Pancreas (tissue), 10 donors: ENCODE measurements at places on chromosomes 7 and 10.

- no peaks in the 10 kb centered on the region for H3K4me1 ChIP-seq
- no peak overlapping the region for H3K4me3 ChIP-seq
- DNase-seq = no peak
- no peak overlapping the region for H3K27ac ChIP-seq
Measured at GRCh38 chr7:23350466-23350865, 51.3 kb downstream of the MALSU1 start.

GRCh38 chr7:139095194-139095659 lies 14.3 kb downstream of the ZC3HAV1 start:
- H3K4me3 ChIP-seq = no peak overlapping the region
- no peaks in the 10 kb centered on the region for H3K27me3 ChIP-seq
- H3K36me3 ChIP-seq = no peaks in the 10 kb centered on the region
- DNase-seq = no peak
- H3K27ac ChIP-seq = no peak overlapping the region

GRCh38 chr10:103765168-103765567 lies 90.2 kb downstream of the SH3PXD2A start:
- H3K36me3 ChIP-seq = no peaks in the 10 kb centered on the region
- H3K4me1 ChIP-seq = peaks cover 8% of the 10 kb centered on the region
- H3K27me3 ChIP-seq = no peaks in the 10 kb centered on the region
- H3K4me3 ChIP-seq = no peak overlapping the region
- DNase-seq = no peak

DNA sequence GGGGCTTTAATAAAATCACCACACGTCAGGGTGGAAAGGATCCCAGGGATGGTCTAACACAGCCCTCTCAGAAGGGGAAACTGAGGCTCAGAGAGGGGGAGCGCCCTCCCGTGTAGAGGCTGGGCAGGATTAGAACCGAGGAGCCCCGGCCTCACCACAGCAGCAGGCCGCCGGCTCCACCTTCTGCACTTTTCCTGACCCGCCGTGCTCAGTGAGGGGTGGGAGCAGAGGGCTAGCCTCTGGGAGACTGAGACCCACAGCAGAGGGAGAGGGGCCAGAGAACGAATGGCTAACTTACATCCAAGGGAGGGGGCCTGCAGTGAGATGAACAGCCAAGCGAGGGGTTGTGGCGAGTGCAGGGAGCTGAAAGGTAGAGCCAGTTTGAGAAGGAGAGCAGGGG lies 79.5 kb downstream of the COL13A1 start:
- no peak for DNase-seq
- H3K4me3 ChIP-seq = no peak overlapping the region
- no peaks in the 10 kb centered on the region for H3K4me1 ChIP-seq

DNA sequence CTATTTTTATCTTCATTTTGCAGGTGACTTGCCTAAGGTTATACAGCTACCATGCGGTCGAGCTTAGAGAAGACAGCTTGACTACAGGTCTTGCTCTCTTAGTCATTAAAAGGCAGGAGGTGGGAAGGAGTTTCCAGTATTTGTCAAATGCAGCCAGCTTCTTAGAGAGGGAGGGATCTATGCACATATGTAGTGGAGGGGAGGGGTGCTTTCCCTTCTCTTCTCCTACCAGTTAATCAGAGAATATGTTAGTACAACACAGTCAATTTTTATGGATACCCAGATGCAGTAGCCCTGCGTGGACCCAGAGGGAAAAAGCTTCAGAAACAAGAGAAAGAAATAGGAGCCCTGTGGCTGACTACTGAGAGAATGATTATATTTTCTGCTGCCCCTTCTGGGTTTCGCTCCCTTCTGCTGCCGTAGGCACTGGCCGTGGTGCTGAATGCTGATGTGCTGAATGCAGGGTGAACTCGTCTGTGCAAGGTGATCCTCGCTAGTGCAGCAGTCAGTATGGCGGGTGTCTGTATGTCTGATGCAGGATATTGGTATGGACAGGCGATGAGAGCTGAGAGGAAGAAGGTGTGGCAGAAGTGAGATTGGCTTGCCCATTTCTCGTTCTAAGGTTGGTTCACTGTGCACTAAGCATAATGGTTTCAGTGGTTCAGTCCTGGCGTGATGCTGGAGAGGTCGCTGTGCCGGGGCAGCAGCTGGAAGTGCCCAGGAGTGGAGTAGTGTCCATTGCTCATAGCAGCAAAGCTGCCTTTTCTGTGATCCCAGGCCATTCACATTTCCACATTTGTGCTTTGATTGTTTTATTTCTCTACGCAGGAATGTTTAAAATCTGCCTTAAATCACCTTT lies 189.2 kb upstream of the PODXL start:
- H3K36me3 ChIP-seq = no peaks in the 10 kb centered on the region
- no peaks in the 10 kb centered on the region for H3K27me3 ChIP-seq
- H3K4me1 ChIP-seq = no peaks in the 10 kb centered on the region
- no peak overlapping the region for H3K27ac ChIP-seq
- DNase-seq = peak; percentile 23
- H3K4me3 ChIP-seq = no peak overlapping the region

DNA sequence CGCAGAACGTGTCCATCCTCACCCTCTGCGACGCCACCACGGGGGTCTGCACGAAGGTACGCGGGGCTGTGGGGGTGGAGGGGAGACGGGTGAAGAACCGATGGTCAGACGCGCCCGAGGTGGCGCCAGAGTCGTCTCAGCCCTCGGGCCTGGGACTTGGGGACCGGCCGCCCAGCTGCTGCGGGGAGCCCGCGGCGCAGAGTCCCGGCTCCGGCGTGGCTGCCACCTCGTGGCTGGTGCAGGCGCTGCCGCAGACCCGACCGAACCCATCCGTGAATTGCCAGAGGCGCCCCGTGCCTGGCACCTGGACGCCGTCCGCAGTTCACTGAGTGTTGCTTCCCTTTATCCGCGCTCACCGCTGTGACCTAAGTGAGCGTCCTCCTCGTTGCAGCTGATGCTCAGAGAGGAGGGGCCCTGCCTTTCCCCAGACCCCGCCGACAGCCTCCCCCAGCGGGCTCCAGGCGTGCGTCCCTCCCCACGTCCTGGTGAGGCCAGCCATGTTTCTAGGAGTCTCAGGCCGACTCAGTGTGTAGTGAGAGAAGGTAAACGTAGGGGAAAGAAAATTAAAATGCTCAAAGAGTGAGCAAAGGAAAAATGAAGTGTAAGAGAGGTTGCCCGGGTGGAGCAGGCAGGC lies 208.7 kb downstream of the PAXIP1 start:
- H3K27me3 ChIP-seq = no peaks in the 10 kb centered on the region
- DNase-seq = no peak
- H3K4me1 ChIP-seq = no peaks in the 10 kb centered on the region
- no peaks in the 10 kb centered on the region for H3K36me3 ChIP-seq
- H3K27ac ChIP-seq = no peak overlapping the region

DNA sequence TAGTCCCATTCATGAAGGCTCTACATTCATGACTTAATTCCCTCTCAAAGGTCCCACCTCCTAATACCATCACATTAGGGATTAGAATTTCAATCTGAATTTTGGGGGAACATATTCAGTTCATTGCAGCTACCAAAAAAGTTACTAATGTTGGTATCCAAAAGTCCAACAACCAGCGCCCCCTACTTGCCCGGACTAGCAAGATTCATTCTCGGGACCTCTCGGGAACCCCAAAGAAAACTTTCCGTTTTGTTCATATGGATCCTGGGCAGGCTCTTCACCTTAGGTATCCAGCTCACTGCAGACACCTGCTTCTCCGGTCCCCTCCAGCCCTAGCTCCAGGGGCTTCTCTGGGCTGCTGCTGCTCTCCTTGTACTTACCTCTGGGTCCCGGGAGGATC lies 8.9 kb upstream of the GRK5 start:
- no peak overlapping the region for H3K4me3 ChIP-seq
- H3K27me3 ChIP-seq = no peaks in the 10 kb centered on the region
- H3K4me1 ChIP-seq = no peaks in the 10 kb centered on the region
- H3K36me3 ChIP-seq = no peaks in the 10 kb centered on the region
- H3K27ac ChIP-seq = no peak overlapping the region
- no peak for DNase-seq

- no peak overlapping the region for H3K27ac ChIP-seq
- H3K4me1 ChIP-seq = no peaks in the 10 kb centered on the region
- no peak overlapping the region for H3K4me3 ChIP-seq
- no peaks in the 10 kb centered on the region for H3K27me3 ChIP-seq
Measured at GRCh38 chr7:105413887-105414437, 25.2 kb upstream of the SRPK2 start.

GRCh38 chr7:105118612-105119600 lies 104.9 kb downstream of the KMT2E start:
- no peak overlapping the region for H3K4me3 ChIP-seq
- H3K36me3 ChIP-seq = peaks cover 3% of the 10 kb centered on the region
- peaks cover 5% of the 10 kb centered on the region for H3K4me1 ChIP-seq
- no peak for DNase-seq
- no peaks in the 10 kb centered on the region for H3K27me3 ChIP-seq

DNA sequence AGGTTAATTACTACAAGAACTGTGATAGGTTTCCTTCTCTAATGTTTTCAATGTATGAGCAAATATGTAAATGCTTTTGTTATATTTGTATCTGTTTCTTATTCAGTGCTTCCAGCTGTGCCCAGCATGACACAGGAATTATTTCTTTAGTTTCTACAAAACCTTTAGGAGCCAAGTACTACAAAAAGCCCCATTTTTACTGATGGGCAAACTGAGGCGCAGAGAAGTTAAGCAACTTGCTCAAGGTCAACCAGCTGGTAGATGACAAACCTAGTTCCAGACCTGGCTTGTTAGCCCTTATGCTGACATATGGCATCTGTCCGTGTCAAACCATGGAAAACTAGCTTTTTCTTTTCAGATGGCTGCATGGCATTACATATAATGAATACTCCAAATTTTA lies 134.6 kb downstream of the JAZF1 start:
- DNase-seq = no peak
- no peaks in the 10 kb centered on the region for H3K27me3 ChIP-seq
- H3K27ac ChIP-seq = no peak overlapping the region
- H3K4me3 ChIP-seq = no peak overlapping the region
- H3K4me1 ChIP-seq = no peaks in the 10 kb centered on the region

GRCh38 chr7:31466036-31466435 lies 47.9 kb upstream of the ITPRID1 start:
- no peak overlapping the region for H3K4me3 ChIP-seq
- no peak for DNase-seq
- H3K27me3 ChIP-seq = no peaks in the 10 kb centered on the region
- no peak overlapping the region for H3K27ac ChIP-seq
- H3K36me3 ChIP-seq = no peaks in the 10 kb centered on the region

DNA sequence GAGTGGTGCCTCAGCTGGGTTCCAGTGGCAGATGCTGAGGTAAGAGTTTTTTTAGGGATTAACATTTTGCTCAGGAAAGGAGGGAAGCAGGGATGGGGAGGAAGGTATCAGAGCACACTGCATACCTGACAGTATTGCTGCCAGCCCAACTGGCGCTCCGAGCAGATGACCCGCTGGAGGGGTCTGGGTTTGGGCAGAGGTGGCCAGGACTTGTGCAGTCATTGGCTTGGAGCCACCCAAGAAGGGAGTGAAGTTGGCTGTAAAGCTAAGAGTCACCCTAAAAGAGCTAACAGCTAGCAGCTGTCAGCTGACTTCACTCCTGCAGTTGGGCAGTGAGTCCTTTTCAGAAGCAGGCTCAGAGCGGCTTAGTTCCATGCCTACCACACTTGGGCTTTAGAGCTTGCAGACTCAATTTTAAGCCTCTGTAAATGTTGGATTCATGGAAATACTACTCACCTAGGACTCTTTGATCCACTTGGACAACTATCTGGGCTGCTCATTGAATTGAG lies 5.8 kb upstream of the ARHGAP22 start:
- no peaks in the 10 kb centered on the region for H3K4me1 ChIP-seq
- DNase-seq = no peak
- no peak overlapping the region for H3K4me3 ChIP-seq
- H3K27ac ChIP-seq = no peak overlapping the region

GRCh38 chr10:127423218-127423915 lies 125.7 kb upstream of the NPS start:
- DNase-seq = no peak
- H3K27me3 ChIP-seq = no peaks in the 10 kb centered on the region
- H3K27ac ChIP-seq = no peak overlapping the region
- H3K4me1 ChIP-seq = no peaks in the 10 kb centered on the region
- peaks cover 9% of the 10 kb centered on the region for H3K36me3 ChIP-seq
- H3K4me3 ChIP-seq = no peak overlapping the region

- no peak overlapping the region for H3K27ac ChIP-seq
- H3K27me3 ChIP-seq = no peaks in the 10 kb centered on the region
Measured at GRCh38 chr7:48173756-48174382, 2.6 kb downstream of the ABCA13 start.

DNA sequence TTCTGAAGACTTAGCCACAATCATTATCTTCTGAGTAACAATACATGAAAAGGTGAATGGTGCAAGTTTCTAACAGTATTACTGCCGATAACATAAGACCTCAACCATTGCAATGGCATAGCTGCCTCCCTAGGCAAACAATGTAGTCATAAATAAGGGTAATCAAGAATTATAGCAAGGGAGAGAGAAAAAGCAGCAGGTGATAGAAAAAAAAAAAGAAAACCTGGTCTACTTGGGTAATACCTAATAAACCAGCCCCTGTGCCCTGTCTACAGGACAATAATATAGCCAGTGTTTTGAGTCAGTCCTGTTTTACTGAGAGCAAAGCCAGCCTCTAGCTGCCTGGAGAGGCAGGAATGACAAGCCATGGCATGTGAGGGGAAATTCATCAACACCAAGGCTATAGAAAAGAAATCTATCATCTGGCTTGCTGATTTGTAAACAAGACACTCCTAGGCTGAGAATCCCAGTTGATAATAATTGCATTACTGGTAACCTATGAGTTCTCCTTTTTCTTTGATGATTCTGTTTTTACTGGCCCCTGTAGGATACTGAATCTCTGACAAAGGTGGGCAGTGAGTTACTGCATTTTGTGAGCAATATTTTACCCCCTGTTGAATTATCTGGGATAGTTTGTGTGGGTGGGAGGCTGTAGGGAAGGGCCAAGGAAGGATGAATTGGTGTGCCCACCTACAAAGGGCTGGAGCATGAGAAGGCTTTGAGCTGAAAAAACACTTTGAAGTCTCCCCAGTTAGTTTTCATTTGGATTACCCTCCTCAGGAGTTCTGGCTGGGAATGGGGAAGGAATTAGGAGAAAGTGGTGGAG lies 1.7 kb upstream of the WEE2 start:
- H3K27ac ChIP-seq = no peak overlapping the region
- no peaks in the 10 kb centered on the region for H3K27me3 ChIP-seq
- DNase-seq = no peak

GRCh38 chr10:13416760-13417159 lies 68.7 kb upstream of the SEPHS1 start:
- H3K4me1 ChIP-seq = no peaks in the 10 kb centered on the region
- DNase-seq = no peak
- no peak overlapping the region for H3K4me3 ChIP-seq

GRCh38 chr10:89458291-89458690 lies 43.9 kb downstream of the IFIT5 start:
- H3K4me1 ChIP-seq = peaks cover 4% of the 10 kb centered on the region
- H3K27ac ChIP-seq = no peak overlapping the region
- H3K4me3 ChIP-seq = no peak overlapping the region
- H3K36me3 ChIP-seq = no peaks in the 10 kb centered on the region
- H3K27me3 ChIP-seq = no peaks in the 10 kb centered on the region

DNA sequence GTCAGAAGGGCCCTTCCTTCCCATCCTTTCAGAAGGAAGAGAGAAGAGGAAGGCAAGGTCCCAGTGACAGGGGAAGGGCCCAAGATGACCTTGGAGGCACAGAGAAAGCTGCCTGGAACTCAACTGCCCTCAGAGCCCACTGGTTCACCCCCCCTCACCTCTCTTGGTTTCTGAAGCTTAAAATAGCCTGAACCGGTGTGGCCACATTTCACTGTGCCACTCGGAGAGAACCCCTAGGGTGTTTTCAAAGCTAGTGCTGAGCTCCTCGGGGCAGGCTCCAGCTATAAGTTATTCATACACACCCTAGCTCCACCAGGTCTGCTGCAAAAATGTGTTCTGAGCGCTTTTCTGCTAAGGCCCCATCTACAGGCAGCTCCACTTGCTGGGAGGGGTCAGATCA lies 60.9 kb upstream of the ADRB1 start:
- no peaks in the 10 kb centered on the region for H3K27me3 ChIP-seq
- peak; percentile 52 for DNase-seq
- no peaks in the 10 kb centered on the region for H3K36me3 ChIP-seq
- peak overlapping the region; percentile 8 for H3K27ac ChIP-seq
- H3K4me3 ChIP-seq = no peak overlapping the region
